ENCODE measurements at places on chromosomes 7 and 10. TPM values are rescaled to one million over a fixed set of nuclear protein-coding genes. Genes with fewer than 3 reads are reported as not detected.

The RBP3 gene
- not detected for polyA plus RNA-seq

The SFTPA1 gene
- polyA plus RNA-seq = not detected

The NRG3 gene
- not detected for polyA plus RNA-seq

The SFMBT2 gene
- 0.71 TPM for polyA plus RNA-seq

The GNAI1 gene
- polyA plus RNA-seq = 41.7 TPM

The BMPER gene
- polyA plus RNA-seq = 0.58 TPM

The RPP38 gene
- 27.6 TPM for polyA plus RNA-seq

The CREM gene
- 17.4 TPM for polyA plus RNA-seq

The PLAC9 gene
- polyA plus RNA-seq = not detected

The RPEL1 gene
- polyA plus RNA-seq = 0.04 TPM

The HYAL4 gene
- 0.39 TPM for polyA plus RNA-seq

The CTAGE4 gene
- polyA plus RNA-seq = 5.9 TPM

The NME8 gene
- not detected for polyA plus RNA-seq

The ARID5B gene
- 7.0 TPM for polyA plus RNA-seq

The TSC22D4 gene
- 9.1 TPM for polyA plus RNA-seq

The TMEM176A gene
- not detected for polyA plus RNA-seq

The LIPK gene
- 0.56 TPM for polyA plus RNA-seq

The VWDE gene
- polyA plus RNA-seq = 0.01 TPM

The LRRD1 gene
- polyA plus RNA-seq = 0.04 TPM

The ELAPOR2 gene
- 3.3 TPM for polyA plus RNA-seq

The FLNC gene
- 0.03 TPM for polyA plus RNA-seq

The NUDT1 gene
- 31.1 TPM for polyA plus RNA-seq

The GDF2 gene
- not detected for polyA plus RNA-seq

The PRPS1L1 gene
- not detected for polyA plus RNA-seq

The INMT gene
- not detected for polyA plus RNA-seq

The PRSS1 gene
- polyA plus RNA-seq = not detected

The SHH gene
- not detected for polyA plus RNA-seq

The STAMBPL1 gene
- 9.0 TPM for polyA plus RNA-seq

The FXYD4 gene
- polyA plus RNA-seq = not detected

The OIT3 gene
- not detected for polyA plus RNA-seq

The HECTD2 gene
- 2.2 TPM for polyA plus RNA-seq

The GIMAP7 gene
- polyA plus RNA-seq = not detected

The NPFFR1 gene
- not detected for polyA plus RNA-seq

The AKR1B15 gene
- polyA plus RNA-seq = 0.28 TPM

The TFR2 gene
- 0.07 TPM for polyA plus RNA-seq

The VPS41 gene
- 22.9 TPM for polyA plus RNA-seq

The MYL10 gene
- polyA plus RNA-seq = not detected

The PNLIPRP1 gene
- not detected for polyA plus RNA-seq

The SPDYE9 gene
- polyA plus RNA-seq = not detected

The INA gene
- polyA plus RNA-seq = 3.4 TPM

The CRHR2 gene
- not detected for polyA plus RNA-seq

The OR2A7 gene
- 5.5 TPM for polyA plus RNA-seq

The CDC14C gene
- polyA plus RNA-seq = not detected

The GARIN1A gene
- 1.1 TPM for polyA plus RNA-seq

The MYH16 gene
- 2.2 TPM for polyA plus RNA-seq

The DTX2 gene
- polyA plus RNA-seq = 15.1 TPM

The AMZ1 gene
- not detected for polyA plus RNA-seq

All from keratinocyte (primary cell).